ENCODE measurements at places on chromosomes 16 and 17.

- peak; percentile 29 for DNase-seq
Measured at GRCh38 chr17:29582254-29582765, 7.1 kb downstream of the GIT1 start.

DNA sequence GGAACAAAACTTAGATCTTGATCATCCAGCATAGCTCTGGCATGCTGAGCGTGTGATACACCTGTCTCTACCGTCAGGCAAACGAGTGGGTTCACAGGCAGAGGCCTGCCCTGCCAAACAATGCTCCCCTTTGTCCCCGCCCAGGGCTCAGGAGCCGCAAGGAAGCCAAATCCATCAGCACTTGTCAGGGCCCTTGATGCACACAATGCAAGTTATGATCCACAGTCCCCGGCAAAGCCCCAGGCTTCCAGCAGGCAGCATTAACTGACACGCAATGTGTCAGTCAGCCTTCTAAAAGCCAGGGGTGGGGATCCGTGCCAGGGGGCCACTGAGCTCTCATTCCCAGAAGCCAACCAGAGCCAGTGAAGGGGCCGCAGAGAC lies 460.9 kb downstream of the SLC39A11 start:
- DNase-seq = no peak

DNA sequence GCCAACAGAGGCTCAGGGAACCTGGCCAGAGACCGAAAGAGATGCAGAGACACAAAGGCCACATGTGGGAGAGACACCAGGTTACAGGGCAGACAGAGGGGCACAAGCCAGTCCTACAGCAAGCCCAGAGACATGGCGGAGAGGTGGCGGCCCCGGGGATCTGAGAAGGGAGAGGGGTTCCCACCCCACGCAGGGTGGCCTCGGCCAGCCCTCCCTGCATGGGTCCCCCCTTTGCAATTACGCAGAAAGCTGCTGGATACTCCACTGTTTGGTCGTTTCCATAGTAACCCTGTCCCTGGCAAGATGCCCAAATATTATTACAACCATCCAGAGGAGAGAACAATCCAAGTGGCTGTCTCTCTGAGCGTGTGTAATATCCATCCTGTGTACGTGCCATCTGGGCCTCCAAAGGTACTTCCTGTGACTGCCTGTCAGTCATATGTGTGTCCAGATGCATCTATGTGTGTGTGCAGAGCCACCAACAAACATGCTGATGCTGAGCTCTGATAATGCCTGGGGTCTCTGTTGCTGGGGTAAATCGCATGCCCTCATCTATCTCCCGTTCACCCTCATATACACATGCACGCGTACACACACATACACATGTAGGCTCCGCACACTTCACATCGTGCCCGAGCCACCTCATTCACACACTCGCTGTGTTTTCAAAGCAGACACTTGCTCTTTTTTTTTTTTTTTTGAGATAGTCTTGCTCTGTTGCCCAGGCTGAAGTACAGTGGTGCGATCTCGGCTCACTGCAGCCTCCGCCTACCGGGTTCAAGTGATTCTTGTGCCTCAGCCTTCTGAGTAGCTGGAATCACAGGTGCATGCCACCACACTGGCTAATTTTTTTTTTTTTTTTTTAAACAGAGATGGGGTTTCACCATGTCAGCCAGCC lies 5.5 kb downstream of the PCGF2 start:
- DNase-seq = peak; percentile 96

GRCh38 chr16:35690413-35690812 lies 2231.0 kb downstream of the TP53TG3F start:
- no peak for DNase-seq

GRCh38 chr16:58110571-58111301 lies 18.4 kb downstream of the CFAP20 start:
- DNase-seq = no peak

DNA sequence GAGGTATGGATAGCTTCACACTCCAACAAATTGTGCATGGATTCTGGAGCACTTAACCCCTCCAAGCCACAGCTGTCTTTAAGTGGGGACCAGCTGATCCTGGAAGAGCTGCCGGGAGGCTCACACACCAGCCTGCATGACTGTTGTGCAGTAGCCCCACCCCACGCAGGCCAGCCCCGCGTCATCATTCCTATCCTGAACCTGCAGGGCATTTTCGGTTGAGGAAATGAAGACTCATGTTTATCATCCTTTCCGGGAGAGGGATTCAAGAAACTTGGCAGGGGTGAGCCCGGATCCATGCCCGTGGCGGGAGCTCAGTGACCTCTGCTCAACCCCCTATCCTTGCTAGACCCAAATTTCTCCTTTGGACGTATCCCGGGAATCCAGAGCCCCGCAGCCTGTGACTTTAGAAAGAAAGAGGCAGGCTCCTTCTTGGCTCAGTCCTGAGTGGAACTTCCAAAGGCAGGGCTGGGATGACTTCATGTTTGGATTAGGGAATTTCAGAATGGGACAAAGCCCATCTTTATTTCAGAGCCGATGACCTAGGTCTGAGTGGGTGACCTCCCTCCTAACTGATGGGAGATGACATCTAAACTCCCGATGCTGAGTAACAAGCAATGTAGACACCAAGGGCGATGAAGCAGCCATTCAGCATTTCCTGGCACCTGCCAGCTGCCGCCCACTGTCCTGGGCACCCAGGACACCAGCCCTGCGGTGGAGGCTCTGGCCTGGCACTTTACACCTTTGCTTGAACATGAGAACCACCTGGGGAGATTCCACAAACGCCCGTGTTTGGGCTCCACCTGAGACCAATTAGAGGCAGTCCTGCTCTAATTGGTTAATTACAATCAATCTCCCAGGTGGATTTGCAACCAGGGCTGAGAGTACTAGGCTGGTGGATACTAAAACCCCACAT lies 43.3 kb upstream of the CMIP start:
- DNase-seq = peak; percentile 90

DNA sequence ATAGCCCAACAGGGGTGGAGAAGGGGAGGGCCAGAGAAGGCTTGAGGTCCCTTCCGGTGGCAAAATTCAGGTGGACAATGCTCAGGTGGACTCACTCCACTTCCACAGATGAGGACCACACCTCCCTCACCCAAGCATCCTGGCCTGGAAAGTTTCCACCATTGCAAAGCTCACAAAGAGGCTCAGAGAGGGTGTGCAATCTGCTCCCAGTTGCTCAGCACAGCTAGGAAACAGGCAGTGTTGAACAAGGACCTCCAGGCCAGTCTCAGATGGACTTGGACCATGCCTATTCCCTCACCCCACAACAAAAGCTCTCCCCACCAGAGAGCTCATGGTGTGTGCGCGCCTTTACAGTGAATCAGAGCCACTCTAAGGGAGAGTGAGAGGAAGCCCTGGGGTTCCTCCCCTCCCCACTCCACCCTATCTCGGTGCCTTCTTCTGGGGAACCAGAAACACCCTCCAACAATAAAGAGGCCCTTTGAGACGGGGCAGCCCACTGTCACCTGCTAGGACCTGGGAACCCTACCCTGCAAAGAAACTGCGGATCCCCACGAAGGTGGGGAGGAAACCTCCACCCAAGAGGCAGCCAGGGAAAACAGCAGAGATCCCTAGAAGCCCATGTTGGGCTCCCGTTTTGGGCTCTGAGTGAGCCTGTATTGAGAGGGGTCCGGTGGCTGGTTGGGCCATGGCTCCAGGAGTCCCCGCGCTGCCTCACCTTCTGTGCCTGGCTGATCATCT lies 1.6 kb downstream of the FAM83G start:
- peak; percentile 94 for DNase-seq

GRCh38 chr17:2403044-2403443 lies 2.2 kb upstream of the MNT start:
- peak; percentile 69 for DNase-seq

DNA sequence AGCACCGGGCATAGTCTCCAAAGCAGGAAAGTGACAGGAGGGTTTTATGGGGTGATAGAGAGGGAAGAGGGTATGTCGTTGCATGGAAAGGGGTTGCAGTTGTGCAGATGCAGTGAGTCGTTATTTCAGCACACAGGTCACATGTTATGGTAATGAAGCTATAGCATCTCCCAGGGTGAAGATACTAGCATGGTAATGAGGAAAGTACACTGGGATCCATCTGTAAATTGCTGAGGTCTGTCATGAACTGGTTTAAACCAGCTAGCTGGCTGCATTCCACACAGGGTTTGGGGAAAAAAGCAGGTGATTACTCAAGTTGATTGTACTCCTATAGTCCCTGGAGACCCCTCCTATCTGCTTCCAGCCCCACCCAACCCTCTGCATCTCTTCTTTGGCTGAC lies 11.7 kb downstream of the COX11 start:
- no peak for DNase-seq

- DNase-seq = no peak
Measured at GRCh38 chr16:72172105-72173034, at the start of gene PMFBP1. TSS of gene PMFBP1 (minus strand) at chr16:72172155. CDS start at chr16:72171208, 947 bp downstream.

GRCh38 chr16:67907397-67908180 lies 14.5 kb downstream of the PSKH1 start:
- peak; percentile 58 for DNase-seq

DNA sequence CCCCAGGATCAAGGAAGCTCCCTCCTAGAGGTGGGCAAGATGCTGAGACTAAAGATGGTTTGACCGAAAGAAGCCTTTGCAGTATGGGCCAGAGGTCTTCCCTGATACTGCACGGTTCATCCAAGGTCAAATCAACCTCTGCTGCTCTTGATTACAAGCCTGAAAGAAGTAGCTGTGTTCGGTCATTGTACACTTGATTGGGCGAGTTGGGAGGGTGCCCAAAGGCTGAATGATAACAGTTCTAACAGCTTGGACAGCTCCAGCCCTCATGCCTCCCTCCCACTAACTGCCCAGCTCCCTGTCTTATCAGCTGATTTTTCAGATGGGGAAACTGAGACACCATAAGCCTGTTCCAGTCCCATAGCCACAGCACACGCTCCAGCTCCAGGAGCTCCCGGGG lies 42.8 kb downstream of the ABCC12 start:
- DNase-seq = no peak

GRCh38 chr17:78154903-78155811 lies 9.0 kb downstream of the C17orf99 start:
- DNase-seq = peak; percentile 79

- no peak for DNase-seq
Measured at GRCh38 chr17:10622617-10623485, 34.3 kb downstream of the MYH3 start.

GRCh38 chr17:28720247-28720996 lies 637 bp downstream of the RPL23A start:
- DNase-seq = peak; percentile 30

- DNase-seq = no peak
Measured at GRCh38 chr16:23570992-23571632, 13.6 kb downstream of the UBFD1 start.

- DNase-seq = peak; percentile 55
Measured at GRCh38 chr16:67678354-67679023, 11.9 kb downstream of the C16orf86 start.

DNA sequence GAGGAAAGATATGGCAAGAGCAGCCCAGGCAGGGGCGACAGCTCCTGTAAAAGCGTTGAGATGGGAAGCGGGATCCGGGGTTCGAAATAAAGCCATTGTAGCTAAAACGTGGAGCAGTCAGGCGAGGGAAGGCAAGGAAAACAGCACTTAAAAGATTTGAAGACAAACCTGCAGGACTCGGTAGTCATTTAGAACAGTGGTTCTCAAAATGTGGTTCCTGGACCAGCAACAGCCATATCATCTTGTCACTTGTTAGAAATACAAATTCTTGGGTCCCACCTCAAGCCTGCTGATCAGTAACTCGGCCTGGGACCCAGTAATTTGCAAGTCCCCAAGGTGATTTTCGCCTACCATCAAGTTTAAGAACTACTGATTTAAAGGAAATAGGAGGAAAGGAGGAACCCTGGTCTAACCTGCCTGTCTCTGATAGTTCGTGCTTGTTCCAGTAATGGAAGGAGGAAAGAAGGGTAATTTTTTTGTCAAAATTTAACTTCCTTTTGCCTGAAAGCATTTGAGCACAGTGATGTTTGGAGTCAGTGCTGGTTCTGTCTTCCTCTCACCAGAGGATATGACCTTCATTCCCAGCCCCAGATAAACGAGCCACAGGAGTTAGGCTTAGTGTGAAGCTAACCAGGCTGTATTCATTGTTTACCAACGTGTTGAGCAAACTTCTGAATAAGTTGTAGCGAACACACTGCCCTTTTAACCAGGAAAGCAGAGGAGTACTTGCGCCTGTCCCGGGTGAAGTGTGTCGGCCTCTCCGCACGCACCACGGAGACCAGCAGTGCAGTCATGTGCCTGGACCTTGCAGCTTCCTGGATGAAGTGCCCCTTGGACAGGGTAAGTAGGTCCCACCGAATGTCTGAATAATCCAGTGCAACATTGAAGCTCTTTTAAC lies 1.1 kb downstream of the ORC6 start:
- peak; percentile 36 for DNase-seq

DNA sequence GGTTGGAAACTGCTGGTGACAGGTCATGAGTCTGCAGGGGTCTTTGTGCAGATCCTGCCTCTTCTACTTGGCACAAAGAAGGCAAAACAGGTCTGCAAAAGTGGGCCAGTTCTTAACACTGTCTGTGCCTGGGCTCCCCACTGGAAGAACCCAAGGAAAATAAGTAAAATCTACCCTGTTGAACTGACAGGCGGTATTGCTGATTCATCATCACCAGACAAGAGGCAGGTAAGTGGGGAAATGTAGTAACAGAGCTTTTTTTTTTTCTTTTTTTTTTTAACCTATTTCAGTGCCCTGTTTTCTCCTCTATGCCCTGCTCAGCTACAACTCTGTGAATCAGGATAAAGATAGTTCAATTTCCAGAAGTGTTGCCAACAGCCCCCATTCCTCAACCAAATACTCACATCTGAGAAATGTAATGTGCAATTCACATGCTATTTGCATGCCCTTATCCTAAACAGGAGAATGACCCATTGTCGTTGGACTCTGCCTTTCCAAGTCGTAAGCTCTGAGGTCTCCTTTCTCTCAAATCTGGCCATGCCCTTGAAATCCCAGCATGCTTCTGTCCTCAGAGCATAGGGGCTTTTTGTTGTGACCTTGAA lies 237.0 kb downstream of the SOX9 start:
- DNase-seq = no peak

DNA sequence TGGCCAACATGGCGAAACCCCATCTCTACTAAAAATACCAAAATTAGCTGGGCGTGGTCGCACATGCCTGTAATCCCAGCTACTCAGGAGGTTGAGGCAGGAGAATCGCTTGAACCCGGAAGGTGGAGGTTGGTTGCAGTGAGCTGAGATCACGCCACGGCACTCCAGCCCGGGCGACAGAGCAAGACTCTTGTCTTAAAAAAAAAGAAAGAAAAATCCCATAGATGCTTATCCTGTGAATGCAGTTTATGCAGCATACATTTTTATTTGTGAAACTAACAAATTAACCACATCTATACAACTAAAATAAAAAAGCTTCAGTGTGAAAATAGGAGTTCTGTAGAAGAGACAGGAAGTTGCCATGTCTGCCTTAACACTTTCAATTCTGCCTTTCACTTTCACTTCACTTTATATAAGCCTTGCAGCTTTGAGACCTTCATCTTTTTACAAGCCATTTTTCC lies 7.1 kb downstream of the IGSF6 start:
- no peak for DNase-seq

GRCh38 chr17:31724026-31724425 lies 135.0 kb downstream of the COPRS start:
- peak; percentile 86 for DNase-seq

- DNase-seq = peak; percentile 78
Measured at GRCh38 chr16:592518-593306, 2.8 kb downstream of the RAB40C start.

- no peak for DNase-seq
Measured at GRCh38 chr16:68612996-68613395, 32.1 kb upstream of the CDH3 start.

GRCh38 chr16:7338826-7339225 lies 6.2 kb downstream of the RBFOX1 start:
- DNase-seq = no peak

Data from osteoblast (primary cell).